ENCODE measurements at places on chromosomes 1 and 21. TPM values are rescaled to one million over a fixed set of nuclear protein-coding genes. Genes with fewer than 3 reads are reported as not detected.

GRCh38 chr1:237684236-237684635, 206.5 kb downstream of the ZP4 start:
- no peak for DNase-seq

- DNase-seq: no peak
Measured at GRCh38 chr1:193448682-193449461, 262.5 kb upstream of the B3GALT2 start.

GRCh38 chr1:59173721-59174120, 123.2 kb upstream of the FGGY start:
- no peak for DNase-seq

- no peak for DNase-seq
Measured at GRCh38 chr1:59154401-59154800, 142.5 kb upstream of the FGGY start.

GRCh38 chr1:207454046-207454964, at the start of gene CR2:
CR2 (plus strand) TSS chr1:207454328; CDS start chr1:207454419, 91 bp downstream.
- peak; percentile 66 for DNase-seq

DNA sequence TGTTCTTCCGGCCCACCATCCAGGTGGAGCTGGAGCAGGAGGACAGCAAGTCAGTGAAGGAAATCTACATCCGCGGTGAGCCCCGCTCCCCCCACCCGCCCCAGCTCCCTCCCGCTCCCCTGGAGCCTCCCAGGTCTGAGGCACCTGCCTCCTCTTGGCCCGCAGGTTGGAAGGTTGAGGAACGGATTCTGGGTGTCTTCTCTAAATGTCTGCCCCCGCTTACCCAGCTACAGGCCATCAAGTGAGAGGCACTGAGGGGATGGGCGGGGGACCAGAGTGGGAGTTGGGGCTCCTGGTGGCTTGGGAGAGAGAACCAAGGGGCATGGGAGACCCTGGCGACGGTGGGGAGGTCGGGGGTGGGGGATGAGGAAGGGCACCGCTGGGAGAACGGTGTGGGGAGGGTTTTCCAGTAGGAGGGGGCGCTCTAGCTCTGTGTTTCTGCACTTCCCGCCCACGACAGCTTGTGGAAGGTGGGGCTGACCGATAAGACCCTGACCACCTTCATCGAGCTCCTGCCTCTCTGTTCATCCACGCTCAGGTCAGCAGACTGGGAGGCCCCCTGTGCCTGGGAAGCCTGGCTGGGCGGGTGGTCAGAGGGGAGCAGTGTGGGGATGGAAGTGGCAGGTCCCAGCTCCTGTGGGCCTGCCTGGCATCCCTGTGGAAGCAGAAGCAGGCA, 4.2 kb downstream of the LRRC71 start:
- DNase-seq: no peak

Gene VANGL2
- 80.4 TPM for total RNA-seq

Gene PUSL1
- total RNA-seq: 13.8 TPM

Gene GSTM5
- total RNA-seq: 2.8 TPM

Data from progenitor cell of endocrine pancreas (in vitro differentiated cells).